ENCODE measurements at places on chromosomes 2 and 18.

- DNase-seq, result no peak
Measured at GRCh38 chr2:129771418-129772189, 207.9 kb upstream of the RAB6C start.

GRCh38 chr2:78486565-78486964, 538.9 kb upstream of the REG3G start:
- DNase-seq, result no peak

- DNase-seq, result no peak
Measured at GRCh38 chr18:8151181-8151580, 458.1 kb upstream of the RAB12 start.

DNA sequence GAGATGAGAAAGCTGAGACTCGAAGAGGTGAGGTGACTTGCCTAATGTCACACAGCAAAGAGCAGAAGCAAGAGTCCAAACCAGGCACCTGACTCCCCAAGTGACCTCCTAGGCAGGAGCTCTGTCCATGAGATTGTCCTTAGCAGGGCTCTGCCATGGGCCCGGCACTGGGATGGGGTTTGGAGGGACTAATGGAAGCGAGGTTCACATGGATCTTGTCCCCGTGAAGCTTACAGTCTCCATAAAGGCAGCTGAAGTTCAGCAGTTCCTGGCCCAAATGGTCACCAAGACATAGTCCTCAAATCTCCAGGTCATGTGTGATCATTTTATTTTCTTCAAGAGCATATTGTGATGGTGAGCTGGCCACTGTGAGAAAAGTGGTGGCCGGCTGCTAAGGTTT, 57.0 kb upstream of the AFF3 start:
- DNase-seq, result no peak

DNA sequence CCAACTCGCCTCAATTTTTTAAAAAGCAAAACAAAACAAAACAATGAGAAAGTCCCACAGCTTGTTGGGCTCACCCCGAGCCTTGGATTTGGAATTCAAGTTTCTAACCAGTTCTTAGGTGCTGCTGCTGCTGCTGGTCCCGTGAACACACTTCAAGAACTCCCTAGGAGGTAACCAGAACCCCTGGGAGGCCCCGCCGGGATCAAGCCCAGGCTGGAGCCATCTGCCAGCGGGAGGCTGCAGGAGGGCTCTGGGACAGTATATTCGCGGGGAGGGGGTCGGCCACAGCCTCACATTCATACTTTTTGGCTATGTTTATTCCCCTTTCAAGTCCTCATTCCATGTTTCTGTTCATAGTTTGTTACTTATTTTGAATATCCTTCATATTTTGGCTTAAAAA, 223.4 kb downstream of the TFCP2L1 start:
- DNase-seq, result no peak

GRCh38 chr2:135798762-135799161, 38.2 kb downstream of the LCT start:
- DNase-seq, result no peak

DNA sequence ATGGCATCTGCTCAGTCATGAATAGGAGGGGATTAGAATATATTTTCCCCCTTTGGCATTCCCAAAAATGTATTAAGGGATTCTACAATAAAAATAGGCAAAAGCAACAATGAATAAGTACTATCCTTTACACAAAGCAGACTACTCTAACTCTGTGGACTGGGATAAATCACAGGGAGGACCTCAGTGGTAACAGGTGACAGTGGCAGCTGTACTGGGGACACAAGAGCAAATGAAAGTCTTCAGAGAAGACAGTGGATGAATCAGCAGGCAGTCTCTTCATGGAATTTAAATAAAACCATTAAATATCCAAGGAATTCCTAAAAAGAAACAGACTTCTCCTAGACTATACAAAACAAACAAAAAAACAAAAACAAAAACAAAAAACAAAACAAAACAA, 4.8 kb downstream of the CDH7 start:
- no peak for DNase-seq
